ENCODE measurements at places on chromosomes 7 and 10.

DNA sequence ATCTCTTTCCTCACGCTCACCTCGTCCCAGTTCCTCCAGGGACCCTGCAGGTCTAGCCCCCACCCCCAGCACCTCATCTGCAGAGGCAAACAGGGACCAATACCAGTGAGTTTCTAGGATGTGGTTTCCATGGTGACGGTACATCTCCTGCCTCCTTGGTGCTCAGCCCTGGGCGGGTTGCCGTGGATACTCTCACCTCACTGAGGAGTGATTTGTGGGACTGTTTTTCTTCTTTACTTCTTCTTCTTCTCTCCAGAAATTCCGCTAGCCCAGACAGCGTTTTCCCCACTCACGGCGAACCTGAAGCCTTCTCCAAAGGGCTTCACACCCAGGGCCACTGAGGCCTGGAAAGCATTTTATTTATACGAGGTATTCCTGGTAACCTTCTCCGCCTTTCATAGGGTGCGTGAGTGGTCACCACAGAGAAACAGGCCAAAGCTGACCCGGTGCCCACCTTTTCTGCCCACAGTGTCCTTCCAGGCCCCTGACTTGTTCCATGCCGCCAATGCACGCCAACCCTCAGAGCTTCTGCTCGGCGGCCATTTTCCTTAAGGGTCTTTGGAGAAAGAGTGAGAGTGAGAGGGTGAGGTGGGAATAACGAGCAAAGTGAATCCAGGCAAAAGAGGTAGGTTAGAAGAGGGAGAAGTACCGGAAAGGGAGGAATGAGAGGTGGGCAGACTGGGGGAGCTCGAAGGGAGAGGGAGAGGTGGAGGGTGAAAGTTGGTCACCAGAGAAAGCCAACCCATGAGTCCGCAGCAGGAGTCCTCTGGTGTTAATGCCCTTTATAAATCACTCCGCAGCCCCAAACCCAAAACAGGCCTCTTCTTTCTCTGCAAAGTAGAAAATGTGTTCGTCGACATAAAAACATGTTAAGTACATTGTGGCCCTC is 15.5 kb downstream of the FAM241B start:
- DNase-seq: no peak

GRCh38 chr7:42661312-42661711 is 250.6 kb downstream of the C7orf25 start:
- DNase-seq: no peak

- DNase-seq: no peak
These were observed 99.2 kb downstream of the PDGFA start for GRCh38 chr7:420142-421093.

DNA sequence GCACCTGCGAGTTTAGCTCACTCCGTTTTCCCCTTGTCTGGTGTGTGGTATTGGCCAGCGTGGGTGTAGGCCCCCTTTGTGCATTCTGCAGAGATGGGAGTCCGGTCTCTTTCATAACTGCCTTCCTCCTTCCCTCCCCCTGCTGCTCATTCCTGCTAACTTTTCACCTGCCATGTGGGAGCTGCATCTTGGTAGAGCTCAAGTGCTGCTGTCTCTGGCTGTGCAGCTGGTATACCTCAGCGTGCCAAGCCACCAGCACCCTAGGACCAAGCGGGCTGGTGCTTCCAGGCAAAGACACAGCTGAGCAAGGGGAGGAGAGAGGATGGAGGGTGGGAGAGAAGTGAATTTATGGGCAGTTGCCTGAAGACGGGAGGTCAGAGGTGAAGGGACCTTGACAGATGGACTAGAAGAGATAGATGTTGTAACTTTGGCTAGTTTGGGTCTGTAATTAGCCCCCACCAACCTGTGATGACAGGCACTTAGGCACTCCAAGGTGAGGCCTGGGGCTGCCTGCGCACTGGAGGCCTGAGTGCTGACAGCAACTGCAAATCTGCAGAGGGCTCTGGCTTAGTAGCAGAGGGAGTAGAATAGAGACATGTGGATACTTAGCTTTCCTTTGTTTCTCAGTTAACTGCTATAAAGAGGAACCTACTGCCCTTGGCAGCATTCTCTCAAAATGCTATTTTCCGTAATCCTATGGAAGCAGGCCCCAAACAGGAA is 148.8 kb upstream of the AGK start:
- no peak for DNase-seq

DNA sequence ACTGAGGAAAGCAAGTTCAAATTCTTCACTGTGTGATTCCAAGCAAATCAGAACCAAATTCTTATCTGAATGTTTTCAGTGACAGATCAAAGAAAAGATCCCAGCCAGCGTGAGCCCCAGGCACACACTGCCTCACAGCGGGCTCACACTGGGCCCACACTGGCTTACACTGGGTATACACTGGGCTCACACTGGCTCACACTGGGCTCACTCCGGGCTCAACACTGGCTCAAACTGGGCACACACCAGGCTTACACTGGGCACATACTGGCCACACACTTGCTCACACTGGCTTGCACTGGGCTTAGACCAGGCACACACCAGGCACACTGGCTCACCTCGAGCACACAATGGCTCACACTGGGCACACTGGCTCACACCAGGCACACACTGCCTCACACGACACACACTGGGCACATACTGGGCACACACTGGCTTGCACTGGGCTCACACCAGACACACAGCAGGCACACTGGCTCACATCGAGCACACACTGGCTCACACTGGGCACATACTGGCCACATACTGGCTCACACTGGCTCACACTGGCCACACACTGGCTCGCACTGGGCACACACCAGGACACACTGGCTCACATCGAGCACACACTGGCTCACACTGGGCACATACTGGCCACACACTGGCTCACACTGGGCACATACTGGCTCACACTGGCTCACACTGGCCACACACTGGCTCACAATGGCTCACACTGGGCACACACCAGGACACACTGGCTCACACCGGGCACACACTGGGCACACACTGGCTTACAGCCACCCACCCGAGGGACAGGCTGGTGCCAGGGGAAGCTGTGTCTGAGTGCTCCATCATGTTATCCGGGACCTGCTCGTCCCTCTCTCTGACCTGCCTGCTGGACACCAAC is 156.3 kb downstream of the PTPRN2 start:
- no peak for DNase-seq

DNA sequence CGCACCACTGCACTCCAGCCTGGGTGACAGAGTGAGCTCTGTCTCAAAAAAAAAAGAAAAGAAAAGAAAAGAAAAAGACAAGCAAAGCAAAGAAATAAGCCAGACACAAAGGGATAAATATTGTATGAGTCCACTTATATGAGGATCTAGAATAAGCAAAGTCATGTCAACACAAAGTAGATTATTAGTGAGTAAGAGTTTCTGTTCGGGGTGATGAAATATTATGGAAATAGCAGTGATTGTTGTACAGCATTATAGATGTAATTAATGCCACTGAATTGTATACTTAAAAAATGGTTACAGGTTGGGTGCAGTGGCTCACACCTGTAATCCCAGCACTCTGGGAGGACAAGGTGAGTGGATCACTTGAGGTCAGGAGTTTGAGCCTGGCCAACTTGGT is 83.2 kb downstream of the HIP1 start:
- DNase-seq: no peak

DNA sequence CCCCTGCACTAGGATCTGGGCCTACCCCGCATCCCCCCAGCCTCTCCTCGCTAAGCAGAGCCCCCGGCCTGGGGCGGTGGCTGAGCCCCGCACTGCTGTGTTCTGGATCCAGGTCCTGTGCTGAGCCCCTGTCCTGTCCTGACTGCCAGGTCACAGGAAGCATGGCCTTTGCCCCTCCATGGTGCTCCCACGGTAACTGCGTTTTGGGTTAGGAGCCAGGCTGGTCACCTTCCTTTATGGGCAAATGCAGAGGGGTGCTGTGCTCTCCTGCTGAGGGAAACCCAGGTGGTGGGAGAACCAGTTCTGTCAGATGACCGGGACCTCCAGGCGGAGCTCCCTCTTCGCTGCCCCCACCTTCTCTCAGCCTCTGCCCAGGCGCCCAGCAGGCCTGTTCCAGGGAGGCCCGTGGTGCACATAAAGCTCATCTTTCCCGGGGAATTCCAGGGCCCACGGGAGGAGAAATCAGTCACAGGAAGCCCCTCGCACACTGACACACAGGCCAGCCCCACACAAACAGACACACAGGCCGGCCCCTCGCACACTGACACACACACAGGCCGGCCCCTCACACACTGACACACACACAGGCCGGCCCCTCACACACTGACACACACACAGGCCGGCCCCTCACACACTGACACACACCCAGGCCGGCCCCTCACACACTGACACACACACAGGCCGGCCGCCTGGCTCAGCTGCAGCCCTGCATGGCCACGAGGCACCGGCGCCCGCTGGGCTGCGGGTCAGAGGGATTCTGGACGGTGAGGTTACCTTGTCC is 75.6 kb downstream of the CFAP46 start:
- DNase-seq: peak; percentile 10

DNA sequence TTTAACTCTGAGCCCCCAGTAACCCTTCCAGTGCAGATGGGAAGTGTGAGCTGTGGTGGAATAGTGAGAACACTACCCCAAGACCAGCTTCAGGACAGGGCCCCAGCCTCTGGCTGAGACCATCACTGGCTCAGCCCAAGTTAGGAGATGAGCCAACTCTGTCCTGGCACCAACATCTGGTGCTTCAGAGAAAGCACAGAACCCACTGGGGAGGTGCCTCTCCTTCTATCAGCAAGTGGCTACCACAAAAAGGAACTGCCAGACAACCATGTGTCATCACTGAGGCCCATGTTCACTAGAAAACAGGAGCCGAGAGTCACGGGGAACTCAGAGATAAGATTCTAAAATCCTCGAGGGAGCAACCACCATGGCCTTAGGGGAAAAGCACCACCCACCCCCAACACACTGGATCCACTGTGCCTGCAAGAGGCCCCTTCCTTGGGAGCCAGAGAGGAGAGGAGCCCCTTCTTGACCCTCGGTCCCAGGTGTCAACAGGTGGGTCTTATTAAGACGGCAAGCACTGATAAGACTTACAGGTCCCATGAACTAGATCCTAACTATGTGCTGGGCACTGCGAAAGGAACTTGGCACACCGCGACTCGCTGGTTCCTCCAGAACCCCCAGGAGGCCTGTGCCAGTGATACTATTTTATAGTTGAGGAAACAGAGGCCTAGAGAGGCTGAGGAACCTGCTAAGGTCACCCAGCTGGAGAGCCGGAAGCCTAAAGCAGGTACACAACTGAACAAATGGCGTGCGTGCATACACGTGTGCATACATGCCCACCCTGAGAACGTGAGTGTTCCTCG is 102.7 kb downstream of the FAM53B start:
- no peak for DNase-seq

GRCh38 chr10:43323245-43323644 is 48.2 kb upstream of the FXYD4 start:
- no peak for DNase-seq

DNA sequence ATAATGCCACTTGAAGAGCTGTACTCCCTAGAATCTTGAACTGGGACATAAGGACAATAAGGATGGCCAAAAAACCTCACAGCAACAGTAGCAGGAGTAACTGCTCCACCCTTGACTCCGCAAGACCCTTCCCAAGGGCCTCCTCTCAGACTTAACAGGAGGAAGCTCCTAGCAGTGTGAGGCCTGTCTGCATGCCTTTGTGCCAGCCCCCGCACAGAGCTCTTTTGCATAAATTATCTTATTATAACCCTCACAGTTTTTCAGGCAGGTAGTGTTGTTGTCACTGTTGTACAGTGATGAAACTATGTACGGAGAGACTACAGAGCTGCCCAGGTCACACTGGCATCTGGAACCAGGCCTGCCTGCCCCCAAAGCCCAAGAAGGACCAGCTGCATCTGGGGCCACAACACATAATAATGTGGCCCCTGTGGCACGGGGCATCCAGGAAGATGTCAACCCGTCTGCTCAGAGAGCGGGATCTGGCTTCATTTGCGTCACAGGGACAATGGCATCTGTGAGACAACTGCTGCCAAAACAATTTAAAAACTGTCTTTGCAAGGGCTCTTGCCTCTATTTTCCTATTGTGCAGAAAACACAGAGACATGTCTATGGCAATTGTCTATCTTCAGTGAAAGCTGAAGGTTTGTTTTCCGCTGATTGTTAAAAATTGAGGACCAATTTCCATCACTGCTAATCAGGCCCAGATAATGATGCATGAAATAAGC is 249.3 kb upstream of the GRB10 start:
- no peak for DNase-seq

- no peak for DNase-seq
These were observed 7.2 kb downstream of the VSIR start for GRCh38 chr10:71765906-71766716.

GRCh38 chr10:116274064-116274904 is 1.3 kb upstream of the GFRA1 start:
- peak; percentile 14 for DNase-seq

DNA sequence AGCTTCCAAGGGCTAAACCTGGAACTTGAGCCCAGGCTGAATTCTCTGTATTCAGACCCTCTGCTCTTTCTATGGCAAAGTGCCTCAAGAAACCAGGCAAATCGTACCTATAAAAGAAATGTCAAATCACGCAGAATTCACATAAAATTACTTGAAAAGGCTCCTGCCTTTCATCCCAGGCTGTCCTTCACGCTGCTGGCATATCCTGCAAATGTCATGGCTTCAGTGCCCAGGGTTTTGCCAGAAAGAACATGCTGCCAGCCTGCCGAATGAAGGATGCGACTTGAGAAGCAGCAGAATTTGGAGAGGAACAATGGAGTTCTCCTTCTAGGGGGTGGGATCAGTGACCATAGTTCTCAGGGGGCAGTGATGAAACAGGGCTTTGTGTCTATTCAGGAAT is 602.5 kb upstream of the GALNT17 start:
- no peak for DNase-seq

GRCh38 chr7:145265180-145265579 is 429.3 kb upstream of the TPK1 start:
- no peak for DNase-seq

- no peak for DNase-seq
These were observed 89.1 kb downstream of the COL28A1 start for GRCh38 chr7:7446616-7447015.

- DNase-seq: no peak
These were observed 14.1 kb downstream of the ST7 start for GRCh38 chr7:116967254-116967922.

- DNase-seq: no peak
These were observed 44.2 kb downstream of the ZCCHC24 start for GRCh38 chr10:79401015-79401921.

DNA sequence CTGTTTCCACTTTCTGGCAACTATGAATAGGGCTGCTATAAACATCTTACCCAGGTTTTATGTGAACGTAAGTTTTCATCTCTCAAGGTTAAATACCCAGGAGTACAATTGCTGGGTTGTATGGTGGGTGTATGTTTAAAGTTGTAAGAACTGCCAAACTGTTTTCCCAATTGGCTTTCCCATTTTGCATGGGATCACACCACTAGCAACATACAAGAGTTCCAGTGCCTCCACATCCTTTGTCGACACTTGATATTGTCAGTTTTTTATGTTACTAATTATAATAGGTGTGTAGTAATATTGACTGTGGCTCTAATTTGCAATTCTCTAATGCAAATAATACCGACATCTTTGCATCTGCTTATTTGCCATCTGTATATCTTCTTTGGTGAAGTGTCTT is 82.9 kb downstream of the SFMBT2 start:
- no peak for DNase-seq

GRCh38 chr7:106057962-106058927 is 53.9 kb downstream of the SYPL1 start:
- no peak for DNase-seq

GRCh38 chr7:95330204-95330960 is 6.0 kb upstream of the PON1 start:
- DNase-seq: no peak

- DNase-seq: peak; percentile 60
These were observed 33.9 kb upstream of the SLC29A3 start for GRCh38 chr10:71285180-71285545.
